ENCODE measurements at places on chromosomes 2 and 18.

DNA sequence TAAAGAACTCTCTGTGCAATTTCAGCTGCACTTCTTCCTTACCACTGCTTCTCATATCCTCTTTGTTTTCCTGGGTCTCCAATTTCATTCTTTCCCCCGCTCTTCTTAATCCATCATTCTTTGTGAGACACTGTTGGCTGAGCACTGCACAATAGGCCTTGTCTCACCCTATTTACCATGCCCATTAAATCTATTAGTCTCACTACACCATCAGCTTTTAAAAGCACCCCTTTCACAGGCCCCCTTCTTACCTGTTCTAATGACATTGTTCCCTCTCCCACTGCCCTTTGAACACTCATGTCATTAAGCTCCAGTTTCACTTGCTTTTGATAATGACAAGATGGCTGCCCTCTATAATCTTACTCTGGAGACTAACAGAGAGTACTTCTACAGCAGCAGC is 404.1 kb upstream of the ACVR2A start:
- no peak for DNase-seq

GRCh38 chr2:86062043-86062442 is 43.6 kb downstream of the POLR1A start:
- no peak for DNase-seq

DNA sequence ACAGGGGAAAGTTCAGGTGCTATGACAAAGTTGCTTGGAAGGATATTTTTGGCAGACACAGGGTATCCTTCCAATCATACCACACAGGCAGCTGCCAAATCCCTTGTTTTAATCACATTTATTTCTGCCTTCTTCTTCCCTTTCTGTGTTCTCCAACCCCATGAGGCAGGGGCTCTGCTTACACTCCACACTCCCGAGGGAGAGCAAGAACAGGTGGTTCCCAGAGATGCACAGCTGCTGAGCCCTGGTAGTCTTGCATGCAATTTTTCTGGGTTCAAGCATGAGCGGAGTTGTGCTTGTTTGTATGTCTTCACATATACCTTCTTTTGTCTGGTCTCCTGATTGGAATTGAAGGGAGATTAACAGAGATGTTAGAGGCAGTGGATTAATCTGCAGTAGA is 251.7 kb upstream of the ST6GAL2 start:
- no peak for DNase-seq

DNA sequence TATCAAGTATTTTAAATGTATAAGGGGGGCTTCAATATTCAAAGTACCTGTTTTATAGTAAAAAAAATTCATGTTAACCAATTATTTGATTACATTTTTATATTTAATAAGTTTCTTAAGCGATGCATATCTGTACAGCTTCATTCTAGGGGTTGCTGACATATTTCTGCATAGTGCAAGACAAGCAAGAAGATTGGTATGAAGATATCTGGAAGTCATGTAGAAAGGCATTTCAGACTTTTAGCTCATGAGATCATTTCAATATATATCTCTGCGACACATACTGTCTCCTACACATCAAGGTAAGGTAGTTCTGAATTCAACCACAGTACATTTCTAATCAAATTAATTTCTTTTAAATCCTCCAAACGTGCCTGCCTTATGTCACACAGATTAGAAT is 73.1 kb downstream of the MEMO1 start:
- DNase-seq: no peak

DNA sequence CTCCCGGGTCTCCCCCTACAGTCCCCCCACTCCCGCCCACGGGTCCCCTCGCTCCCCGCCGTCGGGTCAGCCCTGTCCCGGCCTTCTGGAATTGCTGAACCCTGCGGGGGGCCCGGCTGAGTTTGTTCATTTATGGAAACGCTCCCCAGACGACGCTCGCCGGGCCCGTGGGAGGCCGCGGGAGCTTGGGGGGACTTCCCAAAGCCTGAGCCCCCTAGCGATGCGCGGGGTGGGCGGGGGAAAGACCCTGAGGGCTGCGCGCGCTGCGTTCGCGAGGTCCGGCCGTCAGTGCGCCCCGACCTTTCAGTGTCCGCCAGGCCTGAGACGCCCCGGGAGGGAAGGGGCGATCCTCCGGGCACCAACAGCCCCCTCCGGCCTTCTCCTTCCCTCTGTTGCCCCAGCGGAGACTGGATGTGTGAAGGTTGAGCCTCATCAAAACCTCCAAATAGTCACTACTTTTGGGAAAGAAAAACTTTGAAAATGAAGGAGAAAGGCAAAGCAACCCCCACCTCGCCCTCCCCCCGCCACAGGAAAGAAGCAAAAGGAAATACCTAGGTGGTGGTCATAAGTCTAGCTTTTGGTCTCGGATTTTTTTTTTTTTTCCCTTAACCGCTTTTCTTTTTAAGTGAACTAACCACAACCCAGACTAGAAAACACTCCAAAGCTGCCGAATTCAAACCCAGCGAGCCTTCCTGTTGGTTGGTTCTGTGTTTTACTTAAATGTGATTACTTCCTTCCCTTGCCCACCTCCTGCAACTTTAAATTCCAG is 509 bp upstream of the CYS1 start:
- no peak for DNase-seq

DNA sequence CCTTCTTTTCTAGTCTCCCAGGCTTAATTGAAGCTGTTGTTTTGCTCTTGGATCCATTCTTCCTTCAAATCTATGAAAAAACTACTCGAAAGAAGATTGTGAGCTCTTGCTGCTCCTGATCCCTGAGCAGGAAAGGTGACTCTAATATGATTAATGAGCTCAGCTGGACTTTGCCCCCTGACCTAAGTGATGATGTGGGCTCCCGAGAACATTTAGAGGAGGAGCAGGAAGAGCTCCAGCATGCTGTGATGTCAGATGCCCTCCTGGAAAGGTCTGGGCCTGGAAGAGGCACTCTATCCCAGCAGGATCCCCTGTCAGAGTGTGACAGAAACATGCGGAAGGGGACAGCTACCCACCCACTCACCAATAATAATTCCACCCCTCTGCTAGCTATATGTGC is 117.9 kb upstream of the PELI1 start:
- DNase-seq: peak; percentile 48

- no peak for DNase-seq
Measured at GRCh38 chr2:241818229-241818942, 9.4 kb downstream of the NEU4 start.

Measured in Calu3 (cell line).